ENCODE measurements at places on chromosomes 2 and 18.

- no peak for DNase-seq
Measured at GRCh38 chr2:152506843-152507242, 171.9 kb downstream of the FMNL2 start.

DNA sequence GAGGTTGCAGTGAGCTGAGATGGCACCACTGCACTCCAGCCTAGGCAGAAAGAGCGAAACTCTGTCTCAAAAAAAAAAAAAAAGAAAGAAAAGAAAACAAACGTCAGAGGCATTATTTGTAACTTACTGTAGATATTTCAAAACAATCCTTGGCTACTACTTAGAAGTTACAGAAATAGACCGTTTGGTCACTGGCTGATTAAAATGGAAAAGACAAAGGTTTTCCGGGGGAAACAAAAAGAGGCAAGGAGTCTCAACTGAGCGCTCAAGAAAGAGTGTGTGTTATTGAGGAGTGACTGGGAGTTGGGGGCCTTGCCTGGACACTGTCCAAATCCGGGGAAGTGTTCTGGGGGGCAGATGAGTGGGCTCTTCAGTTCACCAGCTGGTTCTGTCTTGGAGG is 47.6 kb downstream of the TEX44 start:
- DNase-seq = no peak

DNA sequence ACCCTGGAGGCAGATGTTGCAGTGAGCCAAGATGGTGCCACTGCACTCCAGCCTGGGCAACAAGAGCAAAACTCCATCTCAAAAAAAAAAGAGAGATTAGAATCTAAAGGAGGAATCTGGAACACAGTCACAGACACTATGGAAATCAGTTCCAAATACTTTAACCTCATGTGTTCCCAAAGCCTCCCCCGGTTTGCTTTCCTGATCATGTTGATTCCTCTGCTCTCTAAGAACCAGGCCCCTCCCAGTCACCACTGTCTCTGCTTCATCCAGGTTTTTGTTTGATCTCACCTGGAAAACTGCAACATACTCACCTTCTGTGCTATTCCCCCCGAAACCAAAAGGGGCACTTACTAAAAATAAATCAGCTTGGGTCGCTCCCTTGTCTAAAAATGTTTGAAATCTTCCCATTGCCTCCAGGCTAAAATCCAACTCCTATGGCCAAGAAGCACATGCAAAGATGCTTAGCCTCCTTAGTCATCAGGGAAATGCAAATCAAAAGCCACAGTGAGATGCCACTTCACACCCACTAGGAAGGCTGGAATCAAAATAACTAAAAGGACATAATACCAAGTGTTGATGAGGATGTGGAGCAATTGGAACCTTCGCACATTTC is 6.2 kb upstream of the NEU2 start:
- DNase-seq = no peak

DNA sequence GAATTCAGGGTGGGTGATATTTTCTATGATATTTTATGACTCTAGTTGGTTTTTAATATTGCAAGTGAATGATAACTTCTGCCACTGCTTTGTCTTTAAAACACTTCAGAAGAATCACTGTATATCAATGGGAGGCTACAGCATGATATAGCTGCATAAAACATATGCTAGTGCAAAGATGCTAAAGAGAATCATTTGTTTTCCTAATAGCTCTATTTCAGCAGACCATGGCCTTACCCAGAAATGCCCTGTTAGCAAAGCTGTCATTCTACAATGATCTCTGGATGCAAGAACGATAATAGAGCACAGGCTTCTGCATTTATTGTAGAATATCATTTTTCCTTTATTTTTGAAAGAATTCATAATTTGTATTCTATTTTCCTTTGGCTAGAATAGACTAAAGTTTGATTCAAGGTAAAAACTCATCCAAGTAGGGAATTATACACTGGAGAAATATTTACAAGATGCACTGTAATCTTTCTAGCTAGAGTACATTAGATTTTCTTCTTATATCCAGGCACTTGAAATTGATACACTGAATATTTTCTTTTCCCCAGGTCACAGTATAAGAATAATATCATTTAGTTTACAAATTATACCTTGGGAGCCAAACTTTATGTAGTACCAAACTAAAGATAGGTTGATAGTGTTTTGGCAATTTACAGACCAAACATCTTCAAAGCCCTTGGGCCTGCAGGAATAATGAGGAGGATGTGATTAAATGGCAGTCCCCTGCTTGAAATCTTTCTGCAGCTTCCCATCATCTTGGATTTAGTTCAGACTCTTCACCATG is 252.6 kb upstream of the LINC00305 start:
- no peak for DNase-seq

DNA sequence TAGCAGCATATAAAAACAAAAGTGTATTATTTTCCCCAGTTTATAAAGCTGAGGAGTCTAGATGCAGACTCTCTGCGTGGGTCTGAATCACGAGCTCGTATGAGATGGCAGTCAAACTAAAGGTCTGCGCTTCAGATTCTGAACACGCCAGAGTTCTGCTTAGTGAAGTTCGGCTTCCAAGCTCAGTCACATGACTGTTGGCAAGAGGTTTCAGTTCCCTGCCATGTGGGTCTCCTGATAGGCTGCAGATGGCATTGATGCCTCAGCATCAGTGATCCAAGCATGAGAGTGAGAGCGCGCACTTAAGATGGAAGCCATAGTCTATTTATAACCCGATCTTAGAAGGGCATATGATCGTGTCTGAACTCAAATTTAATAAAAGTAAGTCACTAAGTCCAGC is 242.8 kb upstream of the DOK6 start:
- DNase-seq = no peak

DNA sequence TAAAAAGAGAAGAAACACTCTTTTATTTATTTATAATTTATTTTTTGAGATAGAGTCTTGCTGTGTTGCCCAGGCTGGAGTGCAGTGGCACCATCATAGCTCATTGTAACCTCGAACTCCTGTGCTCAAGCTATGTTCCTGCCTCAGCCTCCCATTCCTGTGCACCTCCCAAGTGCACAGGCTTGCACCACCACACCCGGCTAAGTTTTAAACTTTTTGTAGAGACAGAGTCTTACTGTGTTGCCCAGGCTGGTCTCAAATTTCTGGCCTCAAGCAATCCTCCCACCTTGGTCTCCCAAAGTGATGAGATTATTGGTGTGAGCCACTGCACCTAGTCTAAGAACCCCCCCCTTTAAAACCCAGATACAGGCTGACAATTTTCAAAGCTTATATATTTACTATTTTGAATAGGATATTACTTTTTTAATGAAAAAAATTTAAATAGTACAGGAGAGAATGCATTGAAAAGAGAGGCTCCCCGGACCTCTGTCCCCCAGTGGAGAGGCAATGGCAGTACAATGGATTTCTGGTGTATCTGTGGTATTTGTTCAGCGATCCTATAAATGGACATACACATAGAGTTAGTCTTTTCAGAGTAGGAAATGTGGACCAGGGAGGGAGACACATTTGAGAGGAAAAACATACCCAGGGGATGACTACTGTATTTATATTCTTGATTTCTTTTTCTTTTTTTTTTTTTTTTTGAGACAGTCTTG is 48.1 kb upstream of the CNOT11 start:
- no peak for DNase-seq

DNA sequence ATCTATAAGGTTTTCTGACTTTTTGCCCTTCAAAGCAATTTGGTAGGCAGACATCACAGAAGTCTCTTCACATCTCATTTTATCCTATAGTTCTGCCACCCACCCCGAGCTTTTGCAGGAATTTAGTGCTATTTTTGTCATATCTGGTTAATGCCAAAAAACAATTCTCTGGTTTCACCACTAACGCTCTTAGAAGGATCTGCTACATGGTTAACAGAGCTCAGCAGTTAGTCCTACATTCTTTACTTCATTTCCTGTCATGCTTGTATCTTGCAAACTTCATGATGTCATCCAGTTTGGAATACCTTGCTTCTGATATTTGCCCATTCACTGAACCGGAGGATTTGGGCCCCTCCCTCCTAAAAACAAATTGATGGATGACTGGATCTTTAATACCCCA is 116.8 kb upstream of the SERPINE2 start:
- no peak for DNase-seq

DNA sequence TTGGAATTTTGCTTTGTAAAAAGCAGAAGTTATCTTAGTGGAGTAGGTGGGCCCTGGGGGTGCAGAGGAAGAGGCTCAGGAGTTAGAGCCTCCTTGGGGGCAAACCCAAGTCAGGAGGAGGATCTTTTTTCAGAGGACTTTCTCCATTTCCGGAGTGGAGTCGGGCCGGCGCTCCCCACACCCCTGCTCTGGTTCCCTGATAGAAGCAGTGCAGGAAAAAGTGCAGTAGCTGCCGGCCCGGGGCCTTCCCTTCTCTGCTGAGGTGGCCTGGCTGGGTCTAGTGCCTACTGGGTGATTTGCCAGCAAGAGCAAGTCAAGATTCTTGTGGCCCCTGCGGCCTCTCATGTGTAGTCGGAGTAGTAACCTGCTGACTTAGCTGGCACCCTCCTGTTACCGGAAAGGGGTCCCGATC is 124.2 kb upstream of the HS6ST1 start:
- DNase-seq = no peak

DNA sequence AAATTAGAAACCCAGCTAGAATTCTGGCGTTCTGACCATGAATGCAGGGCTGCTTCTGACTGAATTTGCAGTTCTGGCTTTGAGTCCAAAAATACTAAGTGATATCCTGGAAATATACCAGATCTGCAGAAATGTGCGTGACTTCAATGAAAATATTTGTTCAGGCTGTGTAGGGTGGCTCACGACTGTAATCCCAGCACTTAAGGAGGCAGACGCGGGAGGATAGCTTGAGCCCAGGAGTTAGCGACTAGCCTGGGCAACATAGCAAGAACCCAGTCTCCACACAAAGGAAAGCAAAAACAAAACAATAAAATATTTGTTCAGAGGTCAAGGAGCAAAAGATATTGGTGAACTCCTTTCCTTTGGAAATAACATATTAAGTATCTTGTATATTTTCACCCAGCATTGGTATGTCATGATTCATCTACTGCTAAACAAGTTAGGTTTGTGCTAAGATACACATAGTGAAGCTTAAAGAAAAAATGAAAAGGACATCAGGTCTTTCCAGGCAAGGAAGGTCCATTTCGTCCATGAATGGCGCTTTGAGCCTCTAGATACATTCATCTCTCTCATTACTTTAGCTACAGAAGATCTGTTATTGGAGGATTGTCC is 239.2 kb downstream of the CMPK2 start:
- DNase-seq = no peak

GRCh38 chr18:79156327-79156726 is 87.1 kb downstream of the ATP9B start:
- DNase-seq = no peak

DNA sequence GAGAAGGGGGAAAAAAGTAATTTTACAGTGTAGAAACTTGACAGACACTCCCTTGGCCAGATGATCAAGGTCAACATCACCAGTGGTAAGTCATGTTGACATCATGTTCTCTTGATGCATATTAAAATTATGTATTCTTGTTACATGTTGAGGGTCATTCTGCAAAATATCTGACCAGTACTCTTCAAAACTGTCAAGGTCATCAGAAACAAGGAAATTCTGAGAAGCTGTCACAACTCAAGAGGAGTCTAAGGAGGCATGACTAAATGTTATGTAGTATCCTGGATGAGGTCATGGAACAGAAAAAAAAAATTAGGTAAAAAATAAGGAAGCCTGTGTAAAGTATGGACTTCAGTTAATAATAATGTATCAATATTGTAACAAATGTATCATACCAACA is 6.3 kb downstream of the SGPP2 start:
- DNase-seq = no peak

DNA sequence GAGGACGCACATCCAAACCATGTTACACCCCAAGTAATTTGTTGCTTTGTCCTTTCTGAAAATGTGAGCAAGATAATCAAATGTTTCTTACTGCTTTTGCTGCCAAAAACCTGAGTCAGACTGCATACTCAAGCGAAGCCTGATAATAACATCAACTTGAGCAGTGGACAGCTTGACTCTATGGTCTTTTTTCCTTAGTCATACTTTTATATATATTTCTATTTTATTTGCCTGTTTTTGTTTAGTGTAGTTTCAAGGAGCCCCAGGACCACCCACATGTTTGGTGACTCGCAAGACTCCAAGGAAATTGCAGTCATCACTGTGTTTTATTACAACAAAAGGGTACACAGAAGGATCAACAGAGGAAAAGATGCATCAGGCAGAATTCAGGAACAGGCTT is 688.4 kb upstream of the PIK3C3 start:
- no peak for DNase-seq

DNA sequence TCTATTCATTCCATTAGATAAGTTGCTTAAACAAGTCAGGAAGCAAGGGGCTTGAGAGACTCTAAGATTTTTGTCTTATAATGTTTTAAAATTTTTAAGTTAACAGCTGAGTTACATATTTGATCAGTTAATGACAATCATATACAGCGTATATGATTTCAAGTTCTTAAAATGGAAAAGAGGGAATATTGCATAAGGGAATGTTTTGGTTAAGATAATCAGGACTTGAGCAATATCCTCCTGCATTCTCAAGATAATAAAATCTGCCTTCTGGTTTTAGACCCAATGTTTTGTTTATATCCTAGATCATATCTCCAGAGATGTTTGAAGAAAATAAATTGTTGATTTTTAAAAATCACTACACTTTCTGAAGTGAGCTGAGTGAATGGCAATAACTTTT is 13.4 kb upstream of the DYNC1I2 start:
- no peak for DNase-seq

DNA sequence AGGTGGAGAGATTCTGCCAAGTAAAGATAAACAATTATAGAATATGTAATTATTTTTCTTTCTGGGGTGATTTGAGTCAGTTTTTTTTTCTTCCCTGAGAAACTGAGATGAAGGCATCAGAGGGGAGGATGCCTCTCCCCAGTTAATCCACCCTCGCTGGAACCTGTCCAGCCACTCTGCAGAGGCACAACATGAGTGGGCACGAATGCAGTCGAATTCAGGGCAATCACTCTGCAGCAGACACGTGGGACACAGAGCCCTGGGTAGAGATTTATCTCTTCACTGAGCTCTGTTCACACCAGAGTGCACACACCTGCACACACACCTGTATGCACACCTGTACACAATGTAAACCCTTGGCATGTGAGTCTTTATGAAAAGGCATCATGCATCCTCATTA is 154.2 kb downstream of the DCDC2C start:
- no peak for DNase-seq

- DNase-seq = no peak
Measured at GRCh38 chr2:120701499-120701898, 34.2 kb upstream of the GLI2 start.

GRCh38 chr18:79917853-79918614 is 33.4 kb downstream of the SLC66A2 start:
- DNase-seq = no peak

GRCh38 chr2:33210626-33211025 is 263.9 kb downstream of the LTBP1 start:
- no peak for DNase-seq

All from activated CD4-positive, CD25-positive, alpha-beta regulatory T cell treated with anti-CD3 and anti-CD28 coated beads, Interleukin-2, amount 50 U/mL, for 72 hours (primary cell).